HCEC 1CT (cell line): ENCODE measurements at places on chromosomes 3 and 15.
A peak's percentile ranks its signal among the peaks of the same experiment; 100 is the strongest.

GRCh38 chr3:101017017-101017416 lies 23.8 kb upstream of the ABI3BP start:
- no peak for DNase-seq

- DNase-seq: no peak
Observed at GRCh38 chr3:33171580-33171979, 47.0 kb downstream of the SUSD5 start.

GRCh38 chr3:68809596-68809995 lies 122.8 kb downstream of the TAFA4 start:
- no peak for DNase-seq

DNA sequence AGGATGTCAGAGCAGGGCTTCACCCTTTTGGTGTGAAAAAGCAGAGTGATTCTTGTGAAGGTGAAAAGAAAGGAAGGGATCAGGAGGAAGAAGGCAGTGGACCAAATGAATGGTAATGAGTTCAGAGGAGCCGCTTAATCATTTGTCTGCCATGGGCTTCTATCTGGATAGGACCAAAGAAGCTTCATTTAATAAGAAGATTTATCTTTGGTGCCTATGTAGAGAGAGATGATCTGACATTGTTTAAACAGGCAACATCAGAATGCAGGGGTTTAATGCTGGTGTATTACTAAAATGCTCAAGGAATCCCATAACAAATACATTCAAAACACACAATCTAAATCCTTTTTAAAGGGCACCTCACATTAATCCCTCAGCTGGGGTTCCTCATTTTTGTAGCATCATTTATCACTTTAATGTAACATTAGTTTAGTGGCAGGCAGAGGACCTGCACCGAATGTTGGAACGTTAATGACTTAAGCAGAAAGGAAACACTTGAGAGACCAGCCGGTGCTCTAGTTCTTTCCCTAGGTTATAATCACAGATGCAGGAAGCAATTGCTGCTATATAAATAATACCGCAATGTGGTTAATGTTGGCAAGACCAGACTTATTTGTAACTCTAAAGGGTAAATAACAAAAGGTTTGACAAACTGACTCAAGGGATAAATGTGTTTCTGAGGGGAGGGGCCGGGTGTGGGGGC lies 27.9 kb upstream of the IL1RAP start:
- no peak for DNase-seq

DNA sequence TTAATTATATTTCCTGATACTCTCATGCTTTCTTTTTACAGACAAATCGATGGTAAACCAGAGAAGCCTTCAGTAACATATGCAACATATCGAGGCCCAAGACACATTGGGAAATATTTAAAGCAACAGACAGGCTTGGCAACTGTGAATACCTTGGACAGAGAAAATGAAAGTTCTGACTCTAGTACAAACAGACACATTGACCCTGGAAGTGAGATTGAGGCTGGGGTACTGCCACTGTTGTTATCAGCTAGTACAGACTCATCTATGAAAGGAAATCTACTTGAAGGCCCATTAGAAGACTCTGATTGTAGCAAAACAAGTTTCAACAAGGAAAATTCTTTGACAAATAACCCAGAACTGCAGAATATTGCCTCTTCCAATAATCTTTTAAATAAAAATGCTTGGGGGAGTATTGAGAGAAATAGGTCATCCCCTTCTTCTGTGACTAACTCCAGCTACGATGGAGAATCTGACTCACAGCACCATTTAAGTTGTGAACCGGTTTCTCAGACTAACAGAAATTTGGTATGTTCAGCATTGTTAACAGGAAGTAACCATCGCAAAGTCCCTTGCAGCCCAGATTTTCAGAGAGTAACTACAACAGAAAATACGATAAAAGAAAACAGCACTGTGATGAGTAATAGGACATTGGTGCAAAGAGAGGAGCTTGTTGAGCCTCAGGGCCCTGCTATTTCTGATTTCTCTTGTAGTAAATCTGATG lies 50.2 kb downstream of the CRYBG3 start:
- peak; percentile 97 for DNase-seq

- DNase-seq: no peak
Observed at GRCh38 chr3:122272879-122273278, 52.2 kb upstream of the CSTA start.

DNA sequence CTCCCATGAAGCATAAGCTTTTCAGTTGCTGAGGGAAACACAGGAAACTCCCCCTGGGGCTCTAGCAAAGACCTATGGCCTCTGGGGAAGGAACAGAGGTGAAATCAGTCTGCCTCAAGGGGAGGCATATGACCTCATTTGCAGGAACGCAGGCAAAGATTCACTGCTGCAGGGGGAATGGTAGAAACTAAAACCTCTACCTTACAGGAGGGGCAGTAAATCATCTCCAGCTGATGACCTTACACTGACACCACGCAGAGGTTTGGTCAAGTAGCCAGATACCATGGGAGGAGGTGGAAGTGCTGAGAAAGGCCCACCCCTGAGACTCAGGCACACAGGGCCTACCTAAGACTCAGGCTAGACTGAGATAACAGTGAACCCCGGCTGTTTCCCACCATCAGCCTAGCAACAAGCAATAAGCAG lies 81.1 kb downstream of the RAD18 start:
- no peak for DNase-seq

DNA sequence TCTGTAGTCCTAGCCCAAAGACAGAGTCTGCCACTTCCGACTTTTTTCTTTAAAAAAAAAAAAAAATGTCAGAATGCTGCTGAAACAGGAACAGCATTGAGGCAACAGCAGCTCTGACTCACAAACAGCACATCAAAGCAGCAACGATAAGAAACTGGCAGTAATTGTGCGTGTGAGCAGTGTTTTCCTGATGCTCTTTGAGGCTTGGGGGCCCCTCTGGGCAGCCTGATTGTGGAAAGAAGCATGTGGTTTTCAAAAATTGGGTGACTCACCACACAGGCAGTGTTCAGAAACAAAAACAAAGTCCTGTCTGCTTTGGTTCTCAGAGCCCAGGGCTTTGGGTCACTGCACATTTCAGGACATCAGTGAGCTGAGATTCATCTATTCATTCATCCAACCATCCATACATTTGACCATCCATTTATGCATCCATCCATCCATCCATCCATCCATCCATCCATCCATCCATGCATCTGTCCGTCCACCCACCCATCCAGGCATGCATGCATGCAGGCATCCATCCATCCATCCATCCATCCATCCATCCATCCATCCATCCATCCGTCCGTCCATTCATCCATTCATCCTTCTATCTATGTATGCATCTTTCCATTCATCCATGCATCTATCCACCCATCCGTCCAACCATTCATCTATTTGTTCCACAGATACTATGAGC lies 308.4 kb downstream of the RPLP1 start:
- DNase-seq: peak; percentile 96

DNA sequence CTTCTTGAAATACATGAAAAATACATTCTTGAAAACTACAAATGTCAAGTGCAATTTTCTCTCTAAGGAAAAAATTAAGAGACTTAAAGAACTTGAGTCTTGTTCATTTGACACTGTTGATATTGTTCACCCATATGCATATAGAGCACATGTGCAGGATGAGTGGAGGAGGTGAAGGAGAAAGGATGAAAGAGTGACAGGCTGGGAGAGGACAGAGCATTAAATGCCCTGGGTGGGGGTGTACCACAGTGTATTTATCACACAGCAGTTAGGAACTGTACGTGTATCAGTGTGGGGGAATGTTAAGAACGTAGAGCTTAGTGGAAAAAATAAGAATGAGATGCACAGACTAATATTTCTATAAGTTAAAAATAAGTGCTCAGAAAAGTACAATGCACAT lies 45.7 kb downstream of the CTDSPL start:
- DNase-seq: no peak

GRCh38 chr15:40582726-40583246 lies 11.3 kb upstream of the KNL1 start:
- DNase-seq: peak; percentile 39

DNA sequence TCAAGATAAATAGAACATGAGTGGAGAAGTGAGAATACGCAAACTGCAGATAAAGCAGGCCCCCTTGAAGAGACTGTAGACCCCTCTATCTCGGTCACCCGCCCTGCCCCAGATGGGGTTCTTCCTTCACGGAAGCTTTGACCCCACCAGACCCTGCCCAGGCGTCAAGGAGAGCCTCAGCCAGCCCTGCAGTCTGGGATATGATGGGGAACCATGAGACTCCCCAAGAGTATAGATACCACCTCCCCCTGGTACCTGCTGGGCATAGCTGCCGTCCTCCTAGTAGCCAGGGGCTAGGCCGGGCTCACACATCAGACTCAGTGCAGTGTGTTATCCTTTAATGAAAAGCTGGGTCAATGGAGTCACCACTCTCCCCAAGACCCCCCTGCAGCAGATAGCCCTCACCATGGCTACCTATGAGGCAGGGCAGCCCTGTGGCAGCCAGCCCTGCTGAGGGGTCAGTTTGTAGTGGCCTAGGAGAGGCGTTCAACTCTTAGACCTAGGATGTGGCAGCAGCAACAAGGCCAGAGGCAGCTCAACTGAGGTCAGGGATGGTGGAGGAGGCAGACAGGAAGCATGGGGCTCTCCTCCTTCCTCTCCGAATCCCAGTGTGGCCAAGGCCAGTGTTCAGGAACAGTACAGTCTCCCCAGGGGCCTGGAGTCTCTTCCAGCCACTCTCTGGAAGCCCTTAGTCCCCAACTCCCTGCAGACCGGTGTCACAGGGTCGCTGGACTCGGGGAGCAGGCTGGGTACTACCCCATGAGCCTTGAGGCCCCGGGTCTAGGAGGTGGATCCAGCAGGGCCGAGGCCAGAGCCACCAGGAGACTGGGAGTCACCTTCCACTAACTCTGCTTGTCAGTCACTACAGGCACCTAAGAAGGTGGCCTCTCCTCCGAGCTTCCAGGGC lies 26.1 kb downstream of the PLXNB1 start:
- no peak for DNase-seq

DNA sequence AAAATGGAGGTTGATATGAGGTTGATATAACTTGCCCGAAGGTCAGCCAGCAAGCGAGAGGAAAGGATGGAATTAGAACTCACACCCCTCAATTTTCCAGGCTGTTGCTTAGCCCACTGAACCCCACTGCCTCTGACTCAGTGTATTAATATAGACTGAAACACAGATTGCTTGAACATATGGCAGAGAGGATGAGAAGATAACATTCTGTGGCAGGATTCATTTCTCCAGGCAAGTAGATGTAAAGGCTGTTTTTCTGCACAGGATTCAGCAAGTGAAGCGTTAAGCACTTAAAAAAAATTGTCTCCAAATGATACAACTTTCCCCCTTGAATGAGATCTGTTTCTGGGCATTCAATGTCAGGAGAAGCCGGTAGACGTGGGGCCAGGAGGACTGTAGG lies 335.2 kb downstream of the GAP43 start:
- no peak for DNase-seq

DNA sequence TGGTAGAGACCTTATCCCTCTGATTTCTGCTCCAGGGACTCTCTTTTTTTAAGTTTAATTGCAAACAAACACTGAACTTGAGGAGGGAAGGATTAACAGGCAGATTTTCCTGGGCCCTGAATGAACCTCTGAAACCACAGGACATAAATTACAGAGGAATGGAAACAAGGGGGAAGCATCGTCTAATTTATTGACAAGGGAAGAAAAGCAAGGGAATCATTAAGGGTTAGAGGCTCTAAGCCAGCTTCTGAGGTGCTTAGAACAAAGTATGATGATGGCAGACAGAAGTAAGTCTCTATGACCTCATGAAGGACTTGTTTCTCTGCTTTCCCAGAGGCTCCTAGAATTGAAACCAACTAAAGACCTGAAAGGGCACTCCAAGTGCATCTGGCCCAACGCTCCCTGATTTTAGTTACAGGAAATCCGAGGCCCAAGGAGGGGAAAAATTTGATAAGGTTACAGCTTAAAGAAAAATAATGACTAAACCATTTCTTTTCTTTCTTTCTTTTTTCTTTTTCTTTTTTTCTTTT lies 244.7 kb upstream of the NR2E3 start:
- no peak for DNase-seq

DNA sequence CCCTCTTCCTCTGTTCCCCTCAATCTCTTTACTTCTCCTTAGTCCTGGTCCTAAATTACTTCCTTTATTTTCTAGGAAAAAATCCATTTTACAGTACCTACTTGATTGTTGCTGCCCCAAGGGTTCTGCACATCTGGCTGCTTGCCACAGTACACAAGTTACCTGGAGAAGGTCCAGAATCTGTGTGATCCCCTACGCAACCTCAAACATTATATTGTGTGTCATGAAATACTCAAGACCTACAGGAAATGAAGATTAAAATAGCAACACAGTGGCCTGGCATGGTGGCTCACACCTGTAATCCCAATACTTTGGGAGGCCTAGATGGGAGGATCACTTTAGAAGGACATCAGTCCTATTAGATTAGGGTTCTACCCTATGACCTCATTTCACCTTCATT lies 48.7 kb downstream of the PRKAR2A start:
- DNase-seq: no peak

DNA sequence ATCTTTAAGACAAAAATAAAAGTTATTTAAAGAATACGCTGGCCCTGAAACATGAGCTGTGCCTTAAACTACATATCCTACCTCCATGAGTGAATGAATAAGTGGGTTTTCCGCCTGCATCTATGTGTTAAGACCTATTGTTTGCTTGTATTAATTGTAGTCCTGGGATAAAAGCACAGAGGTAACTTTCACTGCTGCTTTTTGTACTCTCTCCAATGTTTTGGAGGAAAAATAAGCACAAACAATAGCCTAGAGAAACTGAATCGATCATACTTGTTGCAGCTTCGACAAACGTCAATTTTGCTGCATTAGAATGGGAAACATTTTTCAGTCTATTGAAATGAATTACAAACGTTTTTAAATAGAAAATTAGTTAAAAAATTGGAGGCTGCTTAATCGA lies 1.3 kb upstream of the CTNNB1 start:
- DNase-seq: no peak

- DNase-seq: no peak
Observed at GRCh38 chr3:139870000-139870675, 64.8 kb upstream of the CLSTN2 start.

DNA sequence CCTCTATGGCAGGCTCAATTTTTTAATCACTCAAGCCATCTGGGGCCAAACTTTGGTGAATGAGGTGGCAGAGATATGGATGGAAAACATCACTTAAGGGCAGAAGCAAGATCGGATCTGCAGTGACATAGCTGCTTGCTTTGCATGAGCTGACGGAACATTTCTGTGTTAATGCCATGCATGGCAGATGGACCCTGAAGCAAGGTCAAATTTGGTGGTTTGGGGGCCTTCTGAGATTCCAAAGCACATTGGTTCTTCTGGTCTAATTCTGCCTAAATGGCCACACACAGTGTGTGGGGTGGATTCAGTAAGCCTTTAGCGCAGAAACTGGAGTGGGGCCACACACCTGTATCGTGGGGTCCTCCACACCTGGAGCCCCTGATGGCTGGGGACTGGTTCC lies 38.3 kb upstream of the BCL2L10 start:
- no peak for DNase-seq

- no peak for DNase-seq
Observed at GRCh38 chr15:29570121-29570947, 251.9 kb downstream of the TJP1 start.

- DNase-seq: peak; percentile 50
Observed at GRCh38 chr15:25690673-25691543, 172.2 kb downstream of the ATP10A start.
